ENCODE measurements at places on chromosomes 2 and 18.

DNA sequence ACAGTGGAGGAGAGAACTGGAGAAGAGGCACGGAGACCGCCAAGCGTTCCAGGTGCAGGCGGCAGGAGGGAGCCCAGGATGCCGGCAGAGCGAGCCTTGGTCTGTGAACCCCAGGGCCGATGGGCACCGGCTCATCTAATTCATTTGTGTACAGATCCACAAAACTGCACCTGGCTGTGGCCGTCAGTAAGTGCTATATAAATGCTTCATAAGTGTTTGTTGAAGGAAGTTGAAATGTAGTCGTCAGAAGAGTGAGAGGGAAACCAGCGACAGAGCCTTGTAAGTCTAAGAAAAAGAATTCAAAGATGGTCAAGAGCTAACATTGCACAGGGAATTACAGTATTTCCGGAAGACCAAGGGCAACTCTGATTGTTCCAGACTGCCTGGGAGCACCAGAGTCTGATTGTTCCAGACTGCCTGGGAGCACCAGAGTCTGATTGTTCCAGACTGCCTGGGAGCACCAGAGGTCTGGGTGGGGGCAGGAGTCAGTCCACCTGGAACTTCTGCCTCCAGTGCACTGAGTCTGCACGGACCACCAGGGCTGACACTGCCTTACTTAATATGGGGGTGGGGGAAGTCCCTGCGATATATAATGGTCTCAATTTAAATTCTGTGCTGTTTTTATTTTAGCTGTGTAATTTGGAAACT lies 112.3 kb downstream of the BCL2 start:
- no peak for DNase-seq

- DNase-seq: no peak
Observed at GRCh38 chr2:73969356-73969755, 15.4 kb upstream of the TET3 start.

GRCh38 chr18:10565835-10566234 lies 40.0 kb downstream of the NAPG start:
- DNase-seq: no peak

- no peak for DNase-seq
Observed at GRCh38 chr2:83686863-83687262, 772.2 kb downstream of the SUCLG1 start.

- DNase-seq: no peak
Observed at GRCh38 chr2:128086244-128086643, 4.8 kb upstream of the UGGT1 start.

GRCh38 chr2:9996321-9996720 lies 44.8 kb downstream of the GRHL1 start:
- no peak for DNase-seq

DNA sequence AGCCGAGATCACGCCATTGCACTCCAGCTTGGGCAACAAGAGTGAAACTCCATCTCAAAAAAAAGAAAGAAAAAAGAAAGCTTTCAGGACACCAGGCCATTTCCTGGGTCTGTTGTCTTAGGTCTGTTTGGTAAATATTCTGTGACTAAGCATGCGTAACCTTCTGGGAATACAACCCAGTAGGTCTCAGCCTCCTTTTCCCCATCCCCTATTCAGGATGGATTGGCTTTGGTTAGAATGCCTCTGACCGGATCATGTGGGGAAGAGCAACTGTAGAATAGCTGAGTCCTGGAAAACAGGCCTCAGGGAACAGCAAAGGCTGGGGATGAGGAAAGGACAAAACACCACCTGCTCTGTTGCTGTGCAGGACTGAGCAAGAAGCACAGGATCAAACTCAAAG lies 1.6 kb upstream of the PDCL3 start:
- DNase-seq: no peak

- DNase-seq: no peak
Observed at GRCh38 chr2:120110507-120110906, 97.6 kb downstream of the EPB41L5 start.

DNA sequence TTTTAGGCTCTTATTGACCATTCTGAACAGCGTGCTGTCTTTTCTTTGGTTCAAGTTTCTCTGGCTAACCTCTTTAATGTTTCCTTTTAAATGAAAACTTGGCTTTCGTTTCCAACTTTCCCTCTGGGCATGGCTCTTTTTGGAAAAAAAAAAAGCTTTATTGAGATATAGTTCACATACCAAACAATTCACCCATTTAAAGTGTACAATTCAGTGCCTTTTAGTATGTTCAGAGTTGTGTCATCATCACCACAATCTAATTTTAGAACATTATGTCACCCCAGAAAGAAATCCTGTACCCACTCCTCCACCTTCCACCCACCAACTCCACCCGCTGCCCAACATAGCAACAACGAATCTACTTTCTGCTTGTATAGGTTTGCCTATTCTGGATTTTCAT lies 322.4 kb downstream of the ADCYAP1 start:
- no peak for DNase-seq

GRCh38 chr2:71545572-71546274 lies 92.4 kb downstream of the DYSF start:
- DNase-seq: peak; percentile 84

DNA sequence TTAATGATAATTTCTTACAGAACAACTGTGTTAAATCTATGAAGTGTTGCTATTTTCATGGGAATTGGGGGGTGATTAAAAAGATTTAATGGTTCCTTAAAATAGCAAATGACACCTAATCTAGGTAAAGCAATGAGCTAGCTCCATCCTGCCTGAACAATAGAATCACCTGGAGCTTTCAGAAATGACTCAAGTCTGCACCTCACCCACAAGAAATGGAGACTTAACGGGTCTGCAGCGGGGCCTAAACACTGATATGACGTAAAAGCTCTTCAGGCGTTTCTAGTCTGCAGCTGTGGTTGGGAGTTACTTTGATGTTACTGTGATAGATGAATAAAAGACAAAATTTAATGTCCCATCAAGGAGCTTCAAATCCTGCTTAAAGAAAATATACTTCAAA lies 328.2 kb downstream of the RND3 start:
- DNase-seq: no peak

DNA sequence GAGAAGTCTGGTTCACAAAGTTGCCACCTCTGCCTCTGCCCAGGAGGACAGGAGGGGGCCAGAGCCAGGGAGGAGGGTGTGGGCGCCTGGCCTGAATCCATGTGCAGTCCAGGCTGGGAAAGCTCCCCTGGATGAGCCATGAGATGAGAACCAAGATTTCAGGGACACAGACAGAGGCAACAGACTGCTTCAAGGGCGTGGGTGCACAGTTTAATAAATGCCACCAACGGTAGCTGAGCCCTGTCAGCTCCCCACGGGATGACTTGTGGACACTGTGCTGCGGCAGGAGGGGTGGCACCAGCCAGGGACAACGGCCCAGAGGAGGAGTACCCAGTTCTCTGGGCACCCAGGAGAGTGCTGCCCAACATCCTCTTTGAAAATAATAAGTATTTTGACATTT lies 15.2 kb downstream of the CAPG start:
- peak; percentile 50 for DNase-seq

- peak; percentile 83 for DNase-seq
Observed at GRCh38 chr18:5238371-5238976, 41.4 kb upstream of the AKAIN1 start.

GRCh38 chr2:202278944-202279343 lies 13.4 kb downstream of the NOP58 start:
- no peak for DNase-seq

- no peak for DNase-seq
Observed at GRCh38 chr18:49151482-49151881, 200.7 kb upstream of the SMAD7 start.

GRCh38 chr18:69408522-69408921 lies 7.8 kb downstream of the DOK6 start:
- DNase-seq: no peak

DNA sequence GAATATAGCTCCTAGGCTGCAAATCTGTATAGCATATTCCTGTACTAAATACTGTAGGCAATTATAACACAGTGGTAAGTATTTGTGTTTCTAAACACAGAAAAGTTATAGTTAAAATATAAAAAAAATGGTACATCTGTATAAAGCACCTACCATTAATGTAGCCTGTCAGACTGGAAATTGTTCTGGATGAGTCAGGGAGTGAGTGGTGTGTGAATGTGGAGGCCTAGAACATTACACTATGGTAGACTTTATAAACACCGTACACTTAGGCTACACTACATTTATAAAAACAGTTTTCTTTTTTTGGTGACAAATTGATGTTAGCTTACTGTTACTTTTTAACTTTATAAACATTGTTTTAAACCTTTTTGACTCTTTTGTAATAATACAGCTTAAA lies 226.3 kb downstream of the CCDC85A start:
- DNase-seq: no peak

DNA sequence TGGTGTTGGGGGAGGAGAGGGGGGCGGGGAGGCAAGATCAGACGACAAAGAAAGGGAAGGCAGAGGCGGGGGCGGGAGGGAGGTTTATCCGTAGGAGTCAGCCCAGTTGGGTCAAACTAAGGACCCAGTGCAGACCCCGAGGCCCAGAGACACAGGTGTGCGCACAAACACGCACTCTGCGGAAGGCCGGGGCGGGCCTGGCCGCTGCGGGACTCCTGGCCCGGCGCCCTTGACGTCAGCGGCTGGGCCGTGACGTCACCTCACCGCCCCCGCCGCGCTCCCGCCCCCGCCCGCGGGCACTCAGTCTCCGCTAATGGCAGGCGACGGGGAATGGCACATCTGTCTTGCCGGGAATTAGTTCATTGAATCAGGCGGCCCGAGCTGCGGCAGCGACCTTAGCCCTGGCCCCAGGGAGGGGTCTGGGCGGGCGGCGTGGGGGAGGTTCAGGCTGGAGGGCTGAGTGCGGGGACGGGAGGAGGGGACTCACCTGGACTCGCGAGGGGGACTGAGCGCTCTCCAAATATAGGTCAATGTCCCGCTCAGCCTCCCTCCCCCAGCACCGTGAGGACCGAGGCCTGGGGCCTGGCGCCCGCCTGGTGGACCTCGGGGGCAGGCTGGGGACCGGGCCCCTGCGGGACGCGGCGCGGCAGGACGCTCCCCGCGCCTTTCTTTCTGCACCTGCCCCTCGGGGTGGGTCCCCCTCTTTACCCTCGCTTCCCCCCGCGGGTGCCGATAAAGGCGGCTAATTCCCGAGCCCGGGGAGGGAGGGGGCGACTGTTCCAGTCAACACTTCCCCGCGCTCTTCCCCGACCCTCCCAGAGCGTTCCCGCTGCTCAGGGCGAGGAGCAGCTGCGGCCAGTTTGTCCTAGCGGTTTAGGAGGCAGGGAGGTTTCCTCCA lies 15.5 kb upstream of the ECEL1 start:
- DNase-seq: no peak

GRCh38 chr2:145020139-145020538 lies 500.2 kb upstream of the ZEB2 start:
- no peak for DNase-seq

DNA sequence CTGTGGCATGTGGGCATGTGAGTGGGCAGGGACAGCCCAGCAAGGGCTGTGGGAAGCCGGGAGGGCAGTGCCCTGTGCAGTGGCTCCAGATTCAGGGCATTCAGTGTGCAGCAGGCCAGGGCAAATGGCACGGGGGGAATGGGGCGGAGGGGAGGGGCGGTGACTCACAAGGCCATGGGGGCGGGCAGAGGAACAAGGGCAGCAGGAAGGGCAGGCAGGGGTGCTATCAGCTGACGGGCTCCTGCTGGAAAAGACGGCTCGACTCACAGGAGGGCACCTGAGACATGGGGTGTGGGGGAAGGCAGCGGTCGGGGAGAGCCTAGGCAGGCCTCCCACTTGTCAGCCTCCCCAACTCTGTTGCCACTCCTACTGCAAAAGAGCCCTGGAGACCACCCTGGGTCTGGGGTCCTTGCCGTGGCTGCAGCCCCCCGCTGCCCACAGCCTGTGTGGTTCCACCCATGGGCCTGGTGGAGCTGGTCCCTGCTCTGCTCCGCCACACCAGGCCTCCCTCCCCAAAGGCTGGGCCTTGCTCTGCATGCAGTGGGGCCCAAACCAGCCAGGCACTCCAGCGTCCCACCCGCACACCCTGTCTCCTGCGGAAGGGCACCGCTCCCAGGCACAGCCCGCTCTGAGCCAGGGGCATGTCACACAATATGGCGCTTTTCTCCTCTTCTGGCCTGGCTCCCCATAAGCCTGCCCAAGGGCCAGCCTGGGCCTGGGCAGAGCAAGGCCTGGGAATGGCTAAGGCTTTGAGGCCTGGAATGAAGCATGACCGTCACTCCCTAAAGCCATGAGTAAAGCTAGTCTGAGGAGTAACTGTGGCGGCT lies 25.9 kb downstream of the HS6ST1 start:
- no peak for DNase-seq
